CD4-positive, alpha-beta T cell (primary cell): ENCODE measurements at places on chromosomes 4 and X. TPM values are rescaled to one million over a fixed set of nuclear protein-coding genes. Genes with fewer than 3 reads are reported as not detected.
A peak's percentile ranks its signal among the peaks of the same experiment; 100 is the strongest.

Gene PAK3
- total RNA-seq = 1.5 TPM

DNA sequence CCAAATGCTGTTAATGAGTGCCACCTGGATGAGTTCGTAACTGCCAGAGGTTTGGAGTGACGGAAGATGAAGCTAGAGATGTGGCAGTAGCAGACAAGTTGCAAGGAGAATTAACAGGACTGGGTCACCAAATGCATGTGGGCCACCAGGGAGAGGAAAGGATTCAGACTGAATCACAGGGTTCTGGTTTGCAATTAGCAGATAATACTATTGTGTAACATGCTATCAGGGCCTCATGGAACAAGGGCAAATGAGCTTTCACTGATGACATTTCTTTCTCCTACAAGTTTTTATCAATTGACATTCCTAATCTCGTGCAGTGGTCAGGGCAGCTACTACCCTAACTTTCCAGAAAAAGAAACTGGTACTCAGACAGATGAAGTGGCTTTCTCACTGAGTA, 21.4 kb downstream of the GAB3 start:
- no peak for DNase-seq

GRCh38 chr4:87469390-87469789, 47.0 kb downstream of the NUDT9 start:
- no peak for DNase-seq

DNA sequence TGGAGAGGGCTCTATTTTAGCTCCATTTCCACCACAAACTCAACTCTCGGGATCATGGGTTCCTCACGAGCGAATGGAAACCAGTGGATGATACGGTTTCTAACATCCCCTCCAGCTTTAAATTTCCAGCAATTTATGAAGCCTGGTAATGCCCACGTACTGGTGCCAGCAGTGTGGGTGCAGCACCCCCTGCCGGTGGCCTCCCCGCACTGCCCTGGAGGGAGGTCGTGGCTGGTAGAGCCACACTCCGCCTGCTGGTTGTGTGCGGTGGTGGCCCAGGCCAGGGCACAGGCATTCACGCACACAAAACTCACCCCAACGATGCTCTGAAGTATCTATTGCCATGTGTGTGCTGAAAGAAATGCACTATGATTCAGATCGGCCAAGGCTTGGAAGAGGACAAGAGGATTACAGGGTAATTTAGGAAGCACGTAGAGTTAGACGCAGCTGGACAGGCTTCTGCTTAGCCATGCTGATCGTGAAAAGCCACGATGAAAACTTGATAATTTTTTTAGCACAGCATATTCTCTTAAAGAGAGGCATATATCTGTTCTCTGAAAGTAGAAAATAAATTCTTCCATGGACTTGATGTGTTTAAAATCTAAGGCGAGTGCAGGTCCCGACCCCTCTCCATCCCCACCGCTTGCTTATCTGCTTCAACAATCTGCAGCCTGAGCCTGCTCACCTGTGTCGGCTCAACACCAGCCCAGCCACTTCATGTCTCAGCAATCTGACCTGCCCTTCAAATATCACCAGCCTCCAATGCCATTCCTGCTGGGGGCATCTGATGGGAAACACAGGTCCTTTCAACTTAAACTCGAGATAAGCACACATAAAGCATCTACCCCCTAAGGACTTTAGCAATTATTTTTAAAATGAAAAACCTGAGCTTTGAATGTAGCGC, 59.1 kb downstream of the SCD5 start:
- DNase-seq = peak; percentile 23
